ENCODE measurements at places on chromosomes 6 and 20.

- DNase-seq, result no peak
These were observed 2.7 kb upstream of the ZNFX1 start for GRCh38 chr20:49280463-49281058.

- DNase-seq, result peak; percentile 50
These were observed 11.7 kb upstream of the MAPK13 start for GRCh38 chr6:36118550-36119107.

DNA sequence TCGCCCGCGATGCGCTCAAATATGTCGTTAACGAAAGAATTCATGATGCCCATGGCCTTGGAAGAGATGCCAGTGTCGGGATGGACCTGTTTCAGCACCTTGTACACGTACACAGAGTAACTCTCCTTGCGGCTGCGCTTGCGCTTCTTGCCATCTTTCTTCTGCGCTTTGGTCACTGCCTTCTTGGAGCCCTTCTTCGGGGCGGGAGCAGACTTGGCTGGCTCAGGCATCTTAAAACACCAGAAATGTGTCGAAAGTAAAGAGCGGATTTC, 36.4 kb downstream of the HFE start:
- DNase-seq, result no peak

GRCh38 chr20:56752274-56752673, 123.2 kb downstream of the TFAP2C start:
- no peak for DNase-seq

DNA sequence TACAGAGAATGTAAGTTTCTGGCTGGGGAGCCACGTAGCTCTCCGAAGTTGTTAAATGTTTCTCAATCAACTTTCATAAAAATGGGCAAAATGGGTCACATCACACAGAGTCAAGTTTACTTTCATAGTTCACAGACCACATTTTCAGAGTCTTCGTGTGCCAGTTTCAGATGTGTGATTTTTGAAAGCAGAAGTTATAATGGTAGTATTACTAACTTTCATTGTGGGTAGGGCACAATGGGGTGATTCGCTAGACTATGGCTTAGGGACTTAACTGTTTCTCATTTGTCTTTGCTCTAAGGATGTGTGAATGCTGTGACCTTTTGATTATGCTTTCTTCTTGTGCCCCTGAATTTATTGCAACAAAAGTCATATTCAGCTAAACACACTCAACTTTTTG, 109.0 kb upstream of the SUPT3H start:
- no peak for DNase-seq

GRCh38 chr6:106939208-106939607, 35.3 kb downstream of the CD24 start:
- no peak for DNase-seq

DNA sequence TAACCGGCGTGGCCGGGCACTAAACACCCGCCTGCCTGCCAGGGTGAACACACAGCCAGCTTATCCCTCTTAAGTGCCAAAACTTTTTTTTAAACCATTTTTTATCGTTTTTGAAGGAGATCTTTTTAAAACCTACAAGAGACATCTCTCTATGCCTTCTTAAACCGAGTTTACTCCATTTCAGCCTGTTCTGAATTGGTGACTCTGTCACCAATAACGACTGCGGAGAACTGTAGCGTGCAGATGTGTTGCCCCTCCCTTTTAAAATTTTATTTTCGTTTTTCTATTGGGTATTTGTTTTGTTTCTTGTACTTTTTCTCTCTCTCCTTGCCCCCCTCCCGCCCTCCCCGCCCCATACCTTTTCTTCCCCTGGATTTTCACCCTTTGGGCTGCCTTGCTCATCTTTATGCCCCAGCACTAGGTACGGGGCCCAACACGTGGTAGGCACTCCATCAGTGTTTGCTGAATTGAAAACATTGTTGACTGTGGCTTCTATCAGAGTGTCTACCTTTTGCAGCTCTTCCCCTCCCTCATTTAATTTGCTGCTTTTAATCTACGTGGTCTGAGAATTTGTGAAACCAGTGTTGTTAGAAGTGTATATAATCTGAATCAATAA, 1.5 kb downstream of the ZCCHC3 start:
- DNase-seq, result no peak
